ENCODE measurements at places on chromosomes 6 and 20.

DNA sequence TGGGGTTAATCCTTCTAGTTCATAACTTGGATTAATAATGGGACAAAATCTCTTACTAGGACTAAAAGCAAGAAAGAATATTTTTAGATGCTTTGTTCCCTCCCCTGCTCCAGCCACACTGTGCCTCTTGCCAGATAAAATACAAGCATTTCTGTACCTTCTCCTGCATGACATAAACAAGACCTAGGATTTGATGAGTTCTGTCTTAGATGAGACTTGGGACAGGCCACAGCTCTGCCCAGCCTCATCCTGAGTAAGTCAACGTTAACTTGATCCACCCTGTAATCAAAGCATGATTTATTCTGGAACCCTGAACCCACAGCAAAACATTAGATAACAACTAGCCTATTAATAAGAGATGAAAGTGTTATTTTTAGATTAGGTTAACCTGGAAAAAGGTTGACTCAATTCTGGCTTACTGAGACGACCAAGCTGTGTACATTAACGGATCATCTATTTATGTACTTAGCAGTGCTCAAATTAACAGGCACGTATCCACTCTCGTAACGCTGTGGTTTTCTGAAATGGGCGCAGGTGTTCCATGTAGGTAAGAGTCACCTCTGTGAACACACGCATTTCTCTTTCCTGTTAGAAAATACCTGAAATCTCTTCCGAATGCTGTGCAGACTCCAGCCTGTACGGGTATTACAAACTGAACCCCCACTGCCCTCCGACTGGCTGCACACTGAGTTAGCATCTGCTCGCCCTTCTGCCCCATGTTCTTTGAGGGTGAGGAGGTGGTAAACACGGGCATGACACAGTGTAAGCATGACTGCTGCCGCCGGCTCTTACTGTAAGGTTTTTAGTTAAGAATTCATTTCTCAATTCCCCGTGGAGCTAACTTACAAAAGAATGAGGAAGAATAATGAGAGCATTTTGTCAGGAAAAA lies 132.1 kb upstream of the FOXQ1 start:
- no peak for DNase-seq

GRCh38 chr20:45044601-45045000 lies 56.3 kb downstream of the KCNS1 start:
- no peak for DNase-seq

DNA sequence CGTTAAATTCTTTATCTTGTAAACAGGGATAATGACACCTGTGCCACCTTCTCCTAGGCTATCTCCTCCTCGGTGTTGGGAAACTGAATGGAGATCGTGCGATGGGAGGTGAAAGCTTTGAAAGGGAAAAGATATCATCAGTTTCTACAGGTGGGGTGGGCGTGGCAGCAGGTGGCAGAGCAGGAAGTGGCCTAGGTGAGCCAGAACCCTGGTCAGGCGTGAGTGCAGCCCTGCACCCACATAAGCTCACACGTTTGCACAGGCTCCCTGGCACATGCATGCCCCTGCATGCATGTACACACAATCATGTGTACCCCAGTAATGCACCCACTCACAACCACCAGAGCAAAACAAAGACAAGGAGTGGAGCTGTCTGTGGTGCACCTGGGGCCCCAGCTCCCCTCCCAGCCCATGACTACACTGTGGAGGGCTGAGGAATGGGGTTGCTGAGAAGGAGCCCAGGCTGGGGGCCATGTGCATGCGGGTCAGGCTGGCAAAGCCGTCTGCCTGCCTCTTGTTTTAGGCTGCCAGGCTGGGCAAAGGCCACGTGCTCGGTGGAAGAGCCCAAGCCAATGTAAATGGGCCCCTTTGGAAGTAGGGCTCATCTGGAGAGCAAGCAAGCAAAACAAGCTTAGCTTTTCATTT lies 61.5 kb downstream of the TFAP2C start:
- no peak for DNase-seq

- DNase-seq: peak; percentile 83
These were observed 47.9 kb upstream of the DDR1 start for GRCh38 chr6:30836431-30836866.

Data from fibroblast of skin of right biceps (primary cell).